ENCODE measurements at places on chromosomes 7 and 10.

DNA sequence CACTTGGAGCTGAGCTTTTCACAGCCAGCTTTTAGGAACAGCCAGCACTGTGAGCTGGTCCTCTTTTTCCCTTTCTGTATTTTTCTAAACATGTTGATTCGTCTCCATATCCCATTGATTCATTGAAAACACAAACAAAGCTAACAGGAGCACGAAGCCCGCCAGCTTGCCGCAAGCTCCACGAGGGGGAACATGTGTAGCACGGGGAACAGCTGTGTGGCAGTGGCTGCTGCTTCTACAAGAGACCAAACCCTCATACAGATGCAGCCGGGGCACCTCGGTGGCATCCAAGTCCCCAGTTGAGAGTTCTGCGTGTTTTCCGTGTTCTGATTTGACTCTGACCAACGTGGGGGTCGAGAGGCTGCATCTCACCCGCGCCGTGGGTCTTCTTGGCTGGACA lies 80.8 kb upstream of the SH2B2 start:
- DNase-seq, result no peak

- no peak for DNase-seq
These were observed 27.7 kb upstream of the MICU1 start for GRCh38 chr10:72653383-72654096.

DNA sequence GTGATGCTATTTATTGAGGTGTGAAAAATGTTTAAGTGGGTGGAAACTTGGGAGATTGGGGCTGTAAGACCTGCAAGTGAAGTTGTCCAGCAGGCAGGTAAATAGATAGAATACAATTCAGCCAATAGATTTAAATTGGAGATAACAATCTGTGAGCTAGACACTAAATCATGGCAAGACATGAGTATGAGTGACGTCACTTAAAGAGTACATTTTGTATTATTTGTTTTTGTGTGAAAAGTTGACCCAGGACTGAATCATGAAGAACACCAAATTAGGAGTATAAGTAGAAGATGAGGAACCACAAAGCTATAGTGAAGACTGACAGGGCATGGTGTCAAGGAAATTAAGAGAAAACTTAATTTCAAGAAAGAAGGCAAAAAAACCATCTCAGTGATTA lies 249.1 kb upstream of the SEMA3C start:
- DNase-seq, result no peak

- no peak for DNase-seq
These were observed 57.1 kb downstream of the STK17A start for GRCh38 chr7:43639858-43640491.

GRCh38 chr10:51082857-51083256 lies 8.6 kb downstream of the PRKG1 start:
- DNase-seq, result no peak

DNA sequence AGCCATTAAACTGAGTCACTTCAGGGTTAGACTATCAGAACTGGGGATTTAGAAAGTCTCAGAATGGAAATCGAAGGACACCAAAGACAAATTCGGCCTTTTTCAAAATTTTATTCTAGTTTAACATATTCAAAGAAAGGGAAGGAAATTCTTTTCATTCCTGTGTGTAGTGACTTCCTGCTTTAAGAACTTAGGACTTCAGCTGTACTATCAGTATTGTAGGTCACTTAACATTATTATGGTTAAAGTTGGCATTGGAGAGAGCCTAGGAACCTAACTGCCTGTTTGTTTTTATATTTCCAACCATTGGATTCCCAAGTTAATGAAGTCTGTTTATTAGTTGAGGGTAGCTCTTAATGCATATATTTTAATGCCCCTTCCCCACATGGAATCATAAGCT lies 63.7 kb downstream of the PTEN start:
- no peak for DNase-seq

DNA sequence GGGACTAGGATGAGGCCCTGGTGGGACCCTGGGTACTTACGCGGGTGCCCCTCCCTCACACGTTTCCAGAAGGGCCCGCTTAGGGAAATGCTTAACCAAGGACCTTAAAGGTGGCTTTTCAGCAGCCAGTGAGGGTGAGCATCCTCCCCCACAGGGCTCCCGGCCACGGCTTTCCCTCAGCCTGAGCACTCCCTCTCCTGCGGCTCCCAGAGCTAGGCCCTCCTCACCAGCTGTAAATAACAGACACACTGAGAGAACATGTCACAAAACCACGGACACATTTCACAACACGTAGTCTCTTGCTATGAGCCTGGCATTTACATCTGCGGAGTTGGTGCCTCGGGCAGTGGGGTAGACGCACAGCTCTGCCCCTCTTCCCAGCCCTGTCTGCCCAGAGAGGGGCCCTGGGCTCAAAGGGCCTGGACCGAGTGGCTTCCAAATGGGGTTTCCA lies 25.2 kb downstream of the GRID1 start:
- no peak for DNase-seq

- DNase-seq, result no peak
These were observed 6.0 kb upstream of the ZRANB1 start for GRCh38 chr10:124935946-124936345.

GRCh38 chr7:68243128-68243527 lies 1246.5 kb downstream of the TYW1 start:
- DNase-seq, result no peak

DNA sequence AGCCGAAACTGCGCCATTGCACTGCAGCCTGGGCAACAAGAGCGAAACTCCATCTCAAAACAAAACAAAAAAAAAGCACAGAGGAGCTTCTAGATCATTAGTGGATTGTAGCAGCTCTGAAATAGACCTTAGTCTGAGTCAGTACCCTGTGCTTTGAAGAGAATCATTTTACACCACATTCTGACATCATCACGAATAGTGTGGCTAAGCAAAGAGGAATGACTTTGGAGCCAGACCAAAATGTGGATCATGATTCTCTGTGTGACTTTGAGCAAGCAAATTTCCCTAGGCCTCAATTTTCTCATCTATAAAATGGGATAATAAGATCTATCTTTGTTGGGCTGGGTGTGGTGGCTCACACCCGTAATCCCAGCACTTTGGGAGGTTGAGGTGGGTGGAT lies 618.9 kb downstream of the CALN1 start:
- DNase-seq, result no peak

DNA sequence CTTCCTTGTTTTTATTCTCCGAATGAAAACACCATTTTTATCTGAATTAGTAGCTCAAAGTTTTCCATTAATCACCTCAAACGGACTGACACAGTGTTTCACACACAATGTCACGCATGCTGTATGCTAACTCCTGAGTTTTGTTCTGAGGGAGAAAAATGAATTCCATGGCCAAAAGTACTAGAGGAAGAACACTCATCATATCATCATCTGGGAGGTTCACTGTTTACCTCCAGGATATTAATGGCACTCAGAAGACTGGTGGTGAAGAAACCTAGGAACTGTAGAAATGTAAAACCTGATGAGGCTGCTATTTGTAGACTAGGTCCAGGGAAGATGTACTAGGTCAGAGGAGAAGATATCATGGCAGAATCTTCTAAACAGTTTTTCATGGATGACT lies 395.6 kb upstream of the ETV1 start:
- DNase-seq, result no peak

GRCh38 chr7:155418941-155419755 lies 38.8 kb upstream of the EN2 start:
- DNase-seq, result no peak

- DNase-seq, result no peak
These were observed 1.9 kb upstream of the EN2 start for GRCh38 chr7:155455776-155456737.

DNA sequence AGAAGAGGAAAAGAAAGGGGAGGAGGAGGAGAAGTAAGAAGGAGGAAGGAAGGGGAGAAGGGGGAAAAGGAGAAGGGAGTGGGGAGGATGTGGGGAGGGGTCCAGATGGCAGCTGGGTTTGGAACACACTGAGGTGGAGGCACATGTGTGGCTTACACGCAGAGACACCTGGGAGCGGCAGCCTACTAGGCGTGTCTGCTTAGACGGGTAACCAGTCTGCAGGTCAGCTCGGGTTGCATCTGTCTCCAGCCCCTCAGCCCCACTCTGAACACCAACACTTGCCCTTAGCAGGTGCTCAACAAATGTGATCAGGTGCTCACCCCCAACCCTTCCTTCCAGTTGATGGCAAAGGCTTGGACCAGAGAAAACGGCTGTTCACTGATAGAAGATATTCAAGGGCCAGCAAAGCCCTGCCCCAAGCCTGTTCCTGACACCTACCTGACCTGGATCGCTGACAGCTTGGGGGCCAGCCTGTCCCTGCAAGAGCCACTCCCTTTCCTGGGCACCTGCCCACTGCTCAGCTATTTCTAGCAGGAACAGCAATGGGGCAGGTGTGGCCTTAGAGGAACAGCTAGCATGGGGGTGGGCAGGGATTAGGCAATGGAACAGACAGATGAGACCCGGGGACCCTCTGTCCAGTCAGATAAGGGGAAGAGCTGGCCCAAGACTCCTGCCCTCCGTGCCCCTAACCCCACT lies 70.5 kb downstream of the SH3PXD2A start:
- DNase-seq, result no peak

- DNase-seq, result no peak
These were observed 12.5 kb upstream of the CALD1 start for GRCh38 chr7:134766779-134767519.

DNA sequence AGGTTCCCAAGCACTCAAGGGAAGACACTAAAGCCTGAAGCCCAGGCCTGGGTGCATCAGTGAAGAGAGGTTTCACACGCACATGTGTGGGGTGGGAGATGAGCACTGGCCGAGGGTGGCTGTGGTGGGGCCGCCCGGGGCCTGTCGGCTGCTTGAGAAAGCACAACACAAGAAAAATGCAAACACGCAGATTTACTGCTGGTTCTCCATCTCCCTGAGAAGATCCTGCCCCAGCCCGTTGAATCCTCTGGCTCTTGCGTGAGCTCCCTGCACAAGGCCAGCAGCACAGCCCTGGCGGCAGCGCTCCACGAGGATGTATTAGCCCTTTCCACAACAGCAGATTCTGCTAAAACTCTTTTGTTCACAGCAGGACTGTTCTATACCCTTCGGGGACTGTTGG lies 6.2 kb downstream of the ZNF511 start:
- DNase-seq, result no peak

DNA sequence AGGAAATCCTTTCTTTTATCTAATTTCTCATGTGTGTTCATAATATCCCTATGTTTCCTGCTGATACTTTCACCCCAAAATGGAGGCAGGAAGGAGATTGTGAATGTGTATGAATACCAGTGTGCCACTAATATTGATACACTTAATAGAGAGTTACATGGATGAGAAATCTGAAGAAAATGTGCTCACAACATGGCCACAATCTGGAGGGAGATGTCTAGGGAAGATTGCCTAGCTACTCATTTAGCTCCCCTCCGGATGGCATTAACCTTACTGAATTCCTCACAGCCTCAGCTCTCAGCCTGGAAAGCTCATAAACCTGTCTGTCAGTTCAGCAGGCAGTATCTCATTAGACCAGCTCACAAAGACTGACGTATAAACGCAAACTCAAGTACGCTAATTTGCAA lies 23.4 kb upstream of the DMTF1 start:
- DNase-seq, result no peak

GRCh38 chr10:34580643-34581042 lies 234.5 kb downstream of the PARD3 start:
- DNase-seq, result no peak

GRCh38 chr7:42914421-42915045 lies 2.7 kb upstream of the C7orf25 start:
- no peak for DNase-seq

- no peak for DNase-seq
These were observed 102.1 kb downstream of the DOCK4 start for GRCh38 chr7:112104120-112104519.

GRCh38 chr7:68699090-68699711 lies 899.1 kb upstream of the AUTS2 start:
- no peak for DNase-seq

GRCh38 chr10:98170249-98171117 lies 36.0 kb downstream of the R3HCC1L start:
- DNase-seq, result no peak

GRCh38 chr7:103466814-103467213 lies 20.8 kb upstream of the SLC26A5 start:
- no peak for DNase-seq

GRCh38 chr7:139683137-139683921 lies 94.5 kb downstream of the HIPK2 start:
- DNase-seq, result no peak

DNA sequence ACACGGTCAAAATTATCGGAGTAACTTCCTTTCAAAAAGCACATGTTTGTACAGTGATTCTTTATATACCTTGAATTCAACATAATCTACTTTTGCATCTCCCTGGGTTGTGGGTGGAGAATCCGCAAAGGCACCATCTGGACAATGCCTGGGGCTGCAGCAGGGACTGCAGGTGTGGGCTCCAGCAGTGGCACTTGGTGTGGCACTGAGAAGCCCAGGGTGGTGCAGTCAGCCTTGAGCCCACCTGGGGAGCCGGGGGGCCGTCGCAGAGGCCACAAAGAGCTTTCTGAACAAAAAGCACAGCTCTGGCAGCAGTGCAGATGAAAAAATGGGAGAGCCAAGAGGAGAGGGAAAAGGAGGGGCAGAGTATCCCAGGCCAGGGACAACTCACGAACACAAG lies 22.2 kb downstream of the PARD3 start:
- DNase-seq, result no peak

DNA sequence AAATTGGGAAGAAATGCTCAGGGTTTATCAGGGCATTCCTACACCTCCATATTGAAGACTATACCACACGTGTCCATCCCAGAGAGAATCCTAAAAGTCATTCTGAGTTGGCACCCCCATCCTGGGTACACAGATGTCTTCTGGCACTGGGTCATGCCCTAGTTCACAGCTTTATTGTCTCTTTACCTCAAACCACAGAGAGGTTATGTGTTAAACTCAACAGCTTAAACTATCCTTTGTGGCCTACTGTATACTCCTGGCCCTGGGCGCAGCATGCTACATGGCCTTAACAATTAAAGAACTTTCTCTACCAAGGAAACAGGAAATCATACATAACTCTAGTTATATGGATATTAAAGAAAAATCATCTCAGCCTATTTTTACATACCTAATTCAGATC lies 115.6 kb upstream of the SEM1 start:
- no peak for DNase-seq

DNA sequence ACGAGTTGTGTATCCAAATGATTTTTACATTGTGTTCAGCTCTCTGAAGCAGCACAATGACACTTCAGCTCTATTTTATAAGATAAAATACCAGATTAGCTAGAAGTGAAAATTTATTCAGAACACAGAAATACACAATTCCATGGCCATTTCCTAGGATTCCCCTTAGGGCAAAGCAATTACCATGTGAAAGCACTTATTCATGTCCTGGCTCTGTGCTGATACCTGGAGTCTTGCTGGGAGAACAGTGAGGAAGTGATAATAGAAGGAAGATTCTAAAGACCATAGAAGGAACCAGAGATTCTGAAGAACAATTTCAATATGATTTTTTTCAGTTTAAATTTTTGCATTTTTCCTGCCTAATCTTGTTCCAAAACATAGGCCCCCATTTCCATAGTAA lies 657.4 kb upstream of the ZWINT start:
- DNase-seq, result no peak

All from effector memory CD4-positive, alpha-beta T cell (primary cell).